ENCODE measurements at places on chromosomes 13 and 19. TPM values are rescaled to one million over a fixed set of nuclear protein-coding genes. Genes with fewer than 3 reads are reported as not detected.

GRCh38 chr19:5772416-5772815 is 12.1 kb downstream of the PRR22 start:
- ATAC-seq: no peak

Gene IL17D
- total RNA-seq: 0.21 TPM

- no peak for ATAC-seq
Measured at GRCh38 chr13:95505986-95506385, 46.5 kb upstream of the CLDN10 start.

DNA sequence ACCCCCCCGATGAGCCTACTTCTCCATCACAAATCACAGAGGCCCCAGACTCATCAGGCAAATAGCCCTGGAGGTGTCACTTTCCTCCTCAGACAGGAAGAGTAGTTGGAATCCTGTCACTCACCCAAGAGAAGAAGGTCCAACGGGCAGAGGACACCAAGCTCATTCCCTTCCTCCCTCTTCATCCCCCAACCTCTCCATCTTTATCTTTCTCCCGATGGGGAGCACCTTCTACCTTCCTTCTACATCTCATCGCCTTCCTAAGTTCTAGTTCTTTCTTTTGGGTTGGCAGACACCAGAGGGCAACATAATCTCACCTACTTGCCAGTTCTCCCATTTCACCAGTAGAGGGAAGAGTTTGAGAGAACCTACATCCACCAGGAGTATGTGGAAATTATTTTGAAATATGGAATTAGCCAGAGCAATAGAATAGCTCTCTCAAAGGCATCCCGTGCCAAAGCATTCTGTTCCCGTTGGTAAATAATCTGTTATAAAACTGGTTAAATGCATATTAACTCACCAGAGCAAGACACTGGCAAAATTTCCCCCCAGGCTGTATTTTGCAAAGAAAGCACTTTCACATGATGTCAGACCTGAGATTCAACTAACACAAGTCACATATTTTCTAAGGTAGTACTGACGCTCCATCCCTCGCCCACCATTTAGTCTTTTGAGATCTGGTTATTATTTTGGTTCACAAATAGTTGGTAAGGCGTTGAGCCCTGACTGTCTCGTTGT is 55.0 kb downstream of the ZIC5 start:
- ATAC-seq: peak; percentile 38

DNA sequence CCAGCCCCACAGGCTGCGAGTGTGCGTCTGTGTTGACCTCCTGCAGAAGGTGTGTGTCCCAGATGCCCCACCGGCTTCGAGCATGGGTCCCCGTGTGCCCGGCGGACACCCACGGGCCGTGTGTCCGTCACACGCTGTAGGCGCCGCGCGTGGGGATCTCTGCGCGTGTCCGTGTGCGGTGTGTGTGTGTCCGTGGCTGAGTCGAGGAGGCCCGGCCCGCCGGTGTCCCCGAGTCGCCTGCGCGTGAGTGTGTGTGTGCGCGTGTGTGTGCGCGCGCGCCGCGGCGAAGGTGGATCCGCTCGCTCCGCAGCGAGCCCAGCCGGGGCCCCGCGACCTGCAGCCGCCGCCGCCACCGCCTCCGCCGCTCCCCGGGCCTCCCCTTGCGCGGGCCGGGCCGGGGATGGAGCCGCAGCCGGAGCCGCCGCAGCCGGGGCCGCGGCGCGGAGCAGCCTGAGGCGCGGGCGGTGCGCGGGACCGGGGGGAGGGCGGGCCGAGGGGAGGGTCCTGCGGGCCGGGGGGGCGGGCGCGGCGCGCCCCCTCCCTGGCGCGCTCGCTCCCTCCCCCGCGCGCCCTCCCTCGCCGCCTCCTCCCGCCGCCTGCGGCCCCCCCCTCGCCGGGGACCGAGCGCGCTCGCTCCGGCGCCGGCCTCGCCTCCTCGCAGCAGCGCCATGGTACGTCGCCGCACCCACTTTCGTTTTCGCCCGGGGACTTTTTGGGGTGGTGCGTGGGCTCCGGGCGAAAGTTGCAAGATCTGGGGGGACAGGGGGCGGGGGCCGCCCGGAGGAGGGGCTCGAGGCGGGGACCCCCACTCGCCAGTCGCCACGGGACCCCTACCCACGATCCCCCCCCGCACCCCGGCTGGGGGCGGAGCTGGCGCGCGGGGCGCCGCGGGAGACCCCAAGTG is 7.1 kb upstream of the NFIC start:
- peak; percentile 48 for ATAC-seq
